ENCODE measurements at places on chromosomes 6 and 20.
A peak's percentile ranks its signal among the peaks of the same experiment; 100 is the strongest.

- DNase-seq = peak; percentile 98
Measured at GRCh38 chr6:31814677-31815024, 432 bp downstream of the HSPA1L start.

- DNase-seq = no peak
Measured at GRCh38 chr6:107328081-107328480, 131.3 kb downstream of the PDSS2 start.

- DNase-seq = no peak
Measured at GRCh38 chr6:101395345-101395744, 1.8 kb downstream of the GRIK2 start.

GRCh38 chr6:53526000-53526399 lies 18.9 kb downstream of the GCLC start:
- peak; percentile 42 for DNase-seq

GRCh38 chr20:43243672-43244269 lies 54.1 kb upstream of the PTPRT start:
- no peak for DNase-seq

- no peak for DNase-seq
Measured at GRCh38 chr6:98880486-98880885, 46.1 kb downstream of the POU3F2 start.

DNA sequence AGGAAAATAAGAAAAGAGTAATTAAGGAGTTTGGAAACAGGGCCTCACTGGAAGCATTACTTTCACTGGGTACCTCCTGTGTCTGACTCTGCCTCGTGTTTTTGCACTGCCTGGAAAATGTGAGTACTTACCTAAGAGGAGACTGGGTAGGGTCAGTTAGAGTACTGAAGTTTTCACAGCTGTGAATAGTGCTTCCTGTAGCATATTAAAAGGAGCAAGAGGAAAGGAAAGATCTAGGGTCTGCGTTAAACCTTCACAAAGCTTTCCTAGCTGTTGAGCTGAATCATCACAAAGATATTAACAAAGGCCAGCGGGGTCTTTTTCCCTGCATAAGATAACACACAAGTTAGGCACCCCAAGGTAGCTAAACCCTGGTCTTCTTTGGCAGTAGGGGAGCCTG lies 82.3 kb downstream of the MLIP start:
- DNase-seq = no peak

DNA sequence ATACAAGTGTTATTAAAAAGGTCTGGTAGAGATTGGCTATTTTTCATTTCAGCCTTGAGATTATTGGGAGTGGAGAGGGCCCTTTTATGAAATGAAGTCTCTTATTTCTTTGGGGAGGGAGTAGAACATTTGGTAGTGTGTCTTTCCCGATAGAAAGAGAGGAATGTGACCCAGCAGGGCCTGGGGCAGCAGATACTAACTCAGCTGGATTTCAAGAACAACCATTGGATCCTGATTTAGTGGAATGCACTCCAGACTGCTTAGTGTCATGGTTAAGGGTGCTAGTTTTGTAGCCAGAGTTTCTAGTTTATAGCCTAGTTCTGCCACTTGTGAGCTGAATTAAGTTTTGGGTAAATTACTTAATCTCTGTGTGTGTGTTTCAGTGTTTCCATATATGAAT lies 18.4 kb upstream of the FLRT3 start:
- DNase-seq = no peak

GRCh38 chr20:61935926-61936700 lies 129.6 kb downstream of the TAF4 start:
- no peak for DNase-seq

DNA sequence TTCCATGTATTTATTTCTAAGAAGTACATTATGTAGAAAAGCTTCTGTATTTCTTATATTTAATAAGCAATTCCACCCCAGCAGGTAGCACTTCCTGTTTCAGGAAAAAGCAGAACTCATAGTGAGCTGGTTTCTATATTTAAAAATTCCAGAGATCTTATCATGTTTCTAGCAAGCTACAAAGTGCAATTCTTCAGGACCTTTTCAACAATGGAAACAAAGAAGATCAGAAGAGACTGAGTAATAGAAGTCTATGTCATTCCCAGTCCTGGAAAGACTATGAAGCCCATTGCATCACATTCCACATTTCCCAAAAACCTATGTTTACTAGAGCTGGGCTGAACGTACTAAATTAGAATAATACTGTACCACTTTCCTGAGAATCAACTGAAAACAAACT lies 302.6 kb upstream of the NRSN1 start:
- DNase-seq = no peak

DNA sequence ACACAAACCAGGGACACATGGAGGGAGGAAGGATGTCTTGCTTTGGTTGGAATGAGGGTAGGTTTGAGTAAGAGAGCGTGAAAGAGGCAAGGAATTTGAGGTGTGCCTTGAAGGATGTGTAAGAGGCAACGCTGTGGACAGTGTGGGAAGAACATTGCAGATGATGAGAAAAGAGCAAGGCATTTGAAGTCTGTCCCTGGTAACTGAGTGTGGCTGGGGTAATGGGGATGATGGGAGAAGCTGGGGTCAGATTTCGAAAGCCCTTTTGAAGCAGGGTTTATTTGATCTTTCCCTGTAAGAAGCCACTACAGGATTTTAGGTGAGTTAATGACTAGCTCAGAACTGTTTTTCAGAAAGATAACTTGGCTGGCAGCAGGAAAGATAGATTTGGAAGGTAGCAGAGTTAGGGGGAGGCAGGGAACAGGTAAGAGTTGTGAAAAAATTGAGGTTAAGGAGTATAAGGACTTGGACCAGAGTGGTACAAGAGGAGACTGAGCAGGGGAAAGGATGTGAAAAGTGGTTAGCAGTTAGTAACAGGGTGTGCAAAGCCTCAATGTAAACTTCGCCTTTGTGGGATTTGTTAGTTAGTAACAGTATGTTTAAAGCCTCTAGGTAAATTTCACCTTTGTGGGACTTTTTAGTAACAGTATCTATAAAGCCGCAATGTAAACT lies 17.7 kb downstream of the UTRN start:
- DNase-seq = no peak

- peak; percentile 96 for DNase-seq
Measured at GRCh38 chr20:14434384-14435136, 97.1 kb upstream of the FLRT3 start.

DNA sequence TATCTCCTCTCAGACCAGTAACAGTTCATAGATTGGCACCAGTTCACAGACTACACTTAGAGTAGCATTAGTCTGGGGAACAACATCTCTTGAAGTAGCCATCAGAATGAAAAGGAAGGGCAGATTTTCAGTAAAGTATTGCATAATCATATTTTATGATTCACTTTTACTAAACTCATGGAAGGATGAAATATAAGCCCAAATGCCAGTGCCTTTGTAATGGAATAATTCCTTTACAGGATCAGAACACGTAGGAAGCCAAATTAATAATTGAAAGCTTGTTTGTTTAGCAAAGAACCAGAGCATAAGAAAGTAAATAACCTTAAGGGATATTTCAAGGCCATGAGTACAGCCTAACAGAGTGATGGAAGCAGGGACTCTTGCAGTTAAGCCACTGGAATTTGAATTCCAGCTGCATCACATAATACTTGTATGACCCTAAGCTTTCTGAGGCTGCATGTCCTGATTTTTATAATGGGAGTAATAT lies 11.4 kb upstream of the LOC128125822 start:
- DNase-seq = peak; percentile 27

GRCh38 chr20:38072898-38073297 lies 39.4 kb downstream of the RPRD1B start:
- DNase-seq = no peak

GRCh38 chr6:138544501-138544900 lies 45.2 kb upstream of the NHSL1 start:
- no peak for DNase-seq

- DNase-seq = no peak
Measured at GRCh38 chr20:23629542-23630391, 8.0 kb downstream of the CST3 start.

- no peak for DNase-seq
Measured at GRCh38 chr20:1292620-1293019, 26.5 kb downstream of the SNPH start.

DNA sequence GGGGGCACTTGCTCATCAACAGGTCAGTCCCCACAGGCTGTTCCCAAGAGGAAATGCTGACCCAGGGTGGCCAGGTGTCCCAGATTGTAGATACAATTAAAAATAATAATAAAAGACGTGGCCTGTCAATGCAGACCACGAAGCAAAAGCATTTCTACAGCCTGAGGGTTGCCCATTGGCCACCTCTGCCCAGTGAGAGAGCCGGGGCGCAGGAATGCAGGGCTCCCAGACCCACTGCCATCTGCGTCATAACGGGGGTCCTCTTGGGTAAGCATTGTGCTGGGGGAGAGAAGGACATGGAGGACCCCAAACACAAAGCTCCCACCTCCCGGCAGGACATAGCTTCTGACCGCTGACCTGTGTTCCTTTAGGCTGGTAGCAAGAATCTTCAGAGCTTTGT lies 22.9 kb upstream of the AFDN start:
- DNase-seq = no peak

GRCh38 chr20:59561614-59562277 lies 42.6 kb upstream of the PHACTR3 start:
- DNase-seq = no peak

DNA sequence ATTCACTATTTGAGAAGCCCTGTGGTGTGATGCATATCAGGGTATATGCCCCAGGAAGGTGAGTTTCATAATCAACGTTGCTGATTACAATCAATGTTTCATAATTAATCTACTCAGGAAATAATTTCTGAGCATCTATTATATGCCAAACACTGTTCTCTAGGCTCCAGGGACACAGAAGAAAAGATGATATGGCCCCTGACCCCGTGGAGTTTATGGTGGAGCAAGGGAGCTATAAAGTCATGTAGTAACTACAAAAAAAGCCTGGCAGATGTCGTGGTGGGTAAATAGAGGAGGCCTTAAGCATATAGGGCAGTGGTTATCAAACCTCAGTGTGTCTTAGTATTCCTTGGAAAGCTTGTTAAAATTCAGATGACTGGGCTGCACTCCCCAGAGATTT lies 40.1 kb upstream of the BCAS1 start:
- no peak for DNase-seq

DNA sequence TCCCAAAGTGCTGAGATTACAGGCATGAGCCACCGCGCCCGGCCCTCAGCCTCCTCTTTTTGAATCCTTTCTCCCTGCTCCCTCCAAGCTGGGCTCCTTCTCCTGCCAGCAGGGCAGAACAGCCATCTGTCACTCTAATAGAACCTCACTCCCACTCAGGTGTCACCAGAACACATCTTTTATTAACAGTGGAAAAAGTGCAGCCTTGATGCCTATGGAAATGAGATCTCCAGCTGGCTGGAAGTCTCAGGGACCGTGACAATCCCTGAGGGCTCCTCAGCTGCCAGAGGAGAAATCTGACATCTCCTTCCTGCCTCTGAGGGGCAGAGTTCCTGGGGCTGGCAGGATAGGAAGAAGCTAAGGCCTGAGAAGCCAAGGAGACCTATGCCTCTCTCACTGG lies 28.0 kb downstream of the TMC2 start:
- no peak for DNase-seq

DNA sequence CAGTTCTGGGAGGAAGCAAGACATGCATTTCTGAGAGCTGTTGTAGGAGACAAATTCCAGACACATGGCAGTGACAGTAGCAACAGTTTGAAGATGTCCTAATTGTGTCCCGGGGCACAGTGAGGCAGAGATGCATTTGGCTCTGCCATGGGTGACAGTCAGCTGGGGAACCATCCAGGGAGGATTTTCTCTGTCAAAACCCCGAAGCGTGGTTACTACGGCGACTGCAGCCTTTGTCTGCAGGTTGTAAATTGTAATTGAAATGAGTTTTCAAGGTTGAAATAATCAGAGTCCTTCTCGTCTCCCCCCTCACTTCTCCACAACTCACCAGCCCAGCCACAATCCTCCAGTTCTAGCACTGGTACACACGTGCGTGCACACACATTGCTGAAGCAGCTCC lies 100.1 kb downstream of the GRM4 start:
- DNase-seq = no peak

DNA sequence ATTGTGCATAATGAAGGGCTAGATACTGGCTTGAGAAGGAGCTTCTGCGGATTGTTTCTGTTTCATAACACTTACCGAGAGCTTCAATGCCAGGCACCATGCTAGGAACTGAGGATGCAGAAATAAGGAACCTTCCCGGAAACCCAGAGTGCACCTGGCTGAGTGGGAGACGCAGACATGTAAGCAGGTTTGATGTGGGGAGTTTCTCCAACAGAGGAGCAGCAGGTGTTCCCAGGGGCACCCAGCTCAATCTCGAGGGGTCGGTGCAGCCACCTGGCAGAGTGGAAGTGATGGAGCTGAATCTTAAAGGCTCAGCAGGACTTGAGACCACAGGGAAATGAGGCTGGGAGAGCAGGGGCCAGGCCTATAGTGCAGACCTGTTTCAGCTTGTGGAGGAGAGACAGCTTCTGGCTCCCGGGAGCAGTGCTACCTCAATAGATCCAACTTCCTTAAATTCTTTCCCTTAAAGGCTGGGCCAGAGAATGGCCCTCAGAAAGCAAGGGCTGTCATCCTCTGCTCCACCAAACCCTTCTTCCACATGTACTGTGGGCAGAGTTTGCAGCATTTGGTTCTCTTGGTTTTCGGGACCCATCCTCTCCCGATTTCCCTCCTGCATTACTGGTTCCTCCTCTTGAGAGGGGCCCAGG lies 27.8 kb upstream of the SRC start:
- DNase-seq = no peak

DNA sequence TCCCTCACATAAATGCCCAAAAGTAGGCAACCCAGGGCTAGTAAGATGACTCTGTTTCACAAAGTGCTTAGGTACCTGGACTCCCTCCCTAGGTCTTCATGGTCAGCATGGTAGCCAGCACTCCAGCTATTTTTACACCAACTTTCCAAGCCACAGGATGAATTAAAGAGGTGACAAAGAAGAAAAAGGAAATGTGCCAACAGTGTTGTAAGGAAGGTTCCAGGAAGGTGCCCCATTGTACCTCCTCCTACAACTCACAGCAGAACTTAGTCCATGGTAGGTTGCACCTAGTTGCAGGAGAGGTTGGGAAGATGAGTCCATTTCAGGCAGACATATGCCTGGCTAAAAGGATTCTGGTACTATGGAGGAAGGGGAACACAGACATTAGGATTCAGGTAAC lies 19.7 kb upstream of the RNF8 start:
- no peak for DNase-seq

GRCh38 chr6:111941686-111942330 lies 68.6 kb upstream of the FYN start:
- no peak for DNase-seq

GRCh38 chr20:48754292-48754691 lies 73.5 kb downstream of the PREX1 start:
- no peak for DNase-seq

- DNase-seq = no peak
Measured at GRCh38 chr6:166745801-166746668, 119.0 kb upstream of the RPS6KA2 start.

DNA sequence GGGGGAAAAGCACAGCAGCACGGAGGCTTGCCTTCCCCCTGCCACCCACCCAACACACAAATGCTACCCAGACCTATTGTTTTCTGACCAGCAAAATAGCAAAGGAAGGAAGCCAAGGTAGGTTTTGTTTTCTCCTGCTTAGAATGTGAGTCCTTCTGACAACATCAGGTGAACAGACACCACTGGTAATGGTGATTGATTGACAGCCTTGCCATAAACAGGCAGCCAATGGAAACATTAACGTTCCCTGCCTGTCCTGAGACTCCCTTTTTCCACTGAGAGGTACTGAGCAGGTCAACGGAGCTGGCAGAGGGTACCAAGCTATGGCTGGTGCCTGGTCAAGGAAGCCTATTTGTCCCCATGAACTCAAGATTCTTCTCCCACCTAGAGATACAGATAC lies 234.4 kb downstream of the ADGB start:
- DNase-seq = no peak

GRCh38 chr6:18343741-18344140 lies 43.4 kb upstream of the RNF144B start:
- DNase-seq = peak; percentile 94

- DNase-seq = no peak
Measured at GRCh38 chr20:49766979-49767521, 45.6 kb upstream of the SLC9A8 start.
